ENCODE measurements at places on chromosomes 12 and 14.

GRCh38 chr14:75864352-75864751, 117.4 kb downstream of the TGFB3 start:
- DNase-seq, result no peak

GRCh38 chr14:94583557-94583956, 2.3 kb downstream of the SERPINA5 start:
- no peak for DNase-seq

- DNase-seq, result no peak
These were observed 76.9 kb upstream of the MBIP start for GRCh38 chr14:36397357-36397756.

DNA sequence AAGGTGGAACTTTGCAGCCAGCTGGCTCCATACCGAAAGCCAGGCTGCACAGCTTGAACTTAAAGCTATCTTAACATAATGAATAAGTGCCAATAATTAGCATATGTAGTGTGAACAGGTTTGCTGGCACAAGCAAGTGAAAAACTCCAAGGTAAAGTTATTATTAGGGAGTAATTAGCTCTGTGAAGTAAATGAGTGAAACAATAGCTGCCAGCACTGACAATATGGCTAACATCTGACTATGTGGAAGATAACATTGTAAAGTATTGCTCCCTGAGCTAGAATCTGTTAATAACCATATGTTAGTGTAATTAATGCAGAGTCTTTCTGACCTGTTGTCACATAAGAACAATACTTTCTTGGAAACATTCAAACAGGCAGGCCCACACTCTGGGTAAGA, 246.4 kb downstream of the SOX5 start:
- no peak for DNase-seq

DNA sequence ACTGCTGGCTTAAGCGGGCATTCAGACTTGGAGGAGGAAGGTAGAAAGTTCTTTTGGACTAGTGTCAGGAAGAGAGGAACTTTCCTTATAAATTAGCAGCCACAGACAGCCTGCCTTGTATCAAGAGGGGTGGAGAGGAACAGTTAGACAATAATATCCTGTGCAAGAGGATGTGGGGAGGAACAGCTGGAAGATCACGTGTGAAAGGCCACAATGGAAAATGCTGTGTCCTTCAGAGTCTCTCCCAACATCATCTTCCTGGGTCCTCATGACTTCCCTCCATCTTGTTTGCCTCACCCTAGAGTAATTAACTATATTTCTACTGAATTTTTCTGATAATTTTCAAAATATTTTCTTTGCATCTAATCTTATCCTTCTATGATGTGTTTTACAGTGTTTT, 117.4 kb downstream of the MGAT4C start:
- no peak for DNase-seq

GRCh38 chr12:66596199-66596598, 82.7 kb downstream of the GRIP1 start:
- DNase-seq, result no peak

GRCh38 chr14:76829013-76829365, 2.8 kb downstream of the LRRC74A start:
- no peak for DNase-seq

GRCh38 chr12:100820314-100820713, 25.7 kb downstream of the ANO4 start:
- no peak for DNase-seq

DNA sequence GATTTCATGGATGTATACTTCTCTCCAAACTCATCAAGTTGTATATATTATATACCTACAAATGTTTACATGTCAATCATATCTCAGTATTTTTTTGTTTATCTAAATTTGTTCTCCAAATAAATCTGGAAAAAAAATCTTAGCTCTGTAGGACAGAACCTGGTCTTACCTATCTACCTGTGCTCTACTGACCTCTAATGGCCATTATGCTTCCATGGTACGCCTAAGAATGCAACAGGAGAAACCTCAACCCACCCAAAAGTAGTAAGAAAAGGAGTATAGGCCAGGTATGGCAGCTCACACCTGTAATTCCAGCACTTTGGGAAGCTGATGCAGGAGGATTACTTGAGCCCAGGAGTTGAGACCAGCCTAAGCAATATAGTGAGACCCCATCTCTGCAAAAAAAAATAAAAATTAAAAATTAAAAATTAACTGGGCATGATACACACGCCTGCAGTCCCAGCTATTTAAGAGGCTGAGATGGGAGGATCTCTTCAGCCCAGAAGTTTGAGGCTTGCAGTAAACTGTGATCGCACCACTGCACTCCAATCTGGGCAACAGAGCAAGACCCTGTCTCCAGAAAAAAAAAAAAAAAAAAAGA, 8.7 kb downstream of the OR11H4 start:
- DNase-seq, result no peak

DNA sequence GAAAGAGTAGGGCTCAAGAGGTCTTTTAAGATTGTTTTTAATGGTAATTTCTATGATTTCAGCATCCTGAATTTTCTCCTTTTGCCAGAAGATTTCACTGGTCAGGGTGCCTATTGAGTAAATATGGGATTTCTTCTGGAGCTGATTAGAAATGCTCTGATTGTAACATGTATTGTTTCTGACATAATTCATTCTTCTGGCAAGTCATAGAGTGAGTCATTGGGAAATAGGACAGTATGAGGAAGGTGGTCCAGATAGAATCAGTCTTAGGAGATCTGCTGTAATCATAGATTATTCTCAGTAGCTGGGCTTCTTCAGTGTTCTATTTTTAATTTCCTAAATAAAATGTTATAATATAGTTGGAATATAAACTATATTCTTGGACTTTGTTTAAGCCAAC, 182.0 kb upstream of the NAV3 start:
- DNase-seq, result no peak

GRCh38 chr12:117854339-117855012, 114.3 kb downstream of the KSR2 start:
- DNase-seq, result peak; percentile 63

DNA sequence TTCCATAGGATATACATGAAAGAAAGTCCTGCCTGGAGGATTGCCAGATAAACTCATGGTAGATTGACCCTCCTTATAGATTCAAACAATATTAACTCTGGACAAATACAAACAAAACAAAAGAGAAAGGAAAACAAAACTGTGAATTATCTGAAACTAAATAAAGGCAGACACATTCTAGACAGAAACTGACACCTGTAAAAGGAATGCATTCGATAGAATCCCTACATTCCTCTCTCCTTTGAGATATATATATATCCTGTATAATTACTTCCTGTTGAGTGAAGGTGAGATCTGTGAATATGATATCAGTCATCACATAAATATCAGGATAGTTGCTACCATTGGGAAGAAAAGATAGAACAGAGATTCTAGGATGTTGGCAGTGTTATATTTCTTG, 948.4 kb upstream of the ATXN7L3B start:
- DNase-seq, result no peak

DNA sequence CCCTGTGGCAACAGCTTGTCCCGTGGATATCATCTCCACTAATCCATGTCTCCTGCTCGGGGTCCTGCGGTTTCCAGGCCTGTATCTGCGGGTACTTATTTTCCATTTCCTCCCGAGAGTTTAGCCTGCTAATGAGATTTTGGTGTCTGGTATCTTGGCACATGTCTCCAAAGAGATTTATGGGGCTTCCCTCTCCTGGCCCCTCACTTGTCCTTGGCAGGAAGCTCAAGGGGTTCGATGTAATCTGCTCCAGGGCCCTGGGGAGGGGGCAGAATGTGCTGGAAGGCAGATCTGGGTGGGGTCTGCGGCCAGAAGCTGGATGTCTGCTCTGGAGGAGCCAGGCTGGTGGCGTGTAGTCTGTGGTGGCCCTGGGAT, 85.7 kb downstream of the KIF26A start:
- DNase-seq, result no peak

- DNase-seq, result no peak
These were observed at the start of gene BEST3 for GRCh38 chr12:69698769-69699540. BEST3 (minus strand) TSS chr12:69699303; CDS start chr12:69697798, 1,505 bp downstream.

GRCh38 chr12:52508211-52508610, 12.0 kb downstream of the KRT5 start:
- DNase-seq, result no peak

All from CMK (cell line).